Transverse colon (tissue), 4 donors: ENCODE measurements at places on chromosomes 7 and 10.
A peak's percentile ranks its signal among the peaks of the same experiment; 100 is the strongest.

GRCh38 chr7:68684246-68684839 lies 913.9 kb upstream of the AUTS2 start:
- DNase-seq, result no peak

- DNase-seq, result peak; percentile 78
Measured at GRCh38 chr7:120996333-120996987, 7.9 kb downstream of the CPED1 start.

DNA sequence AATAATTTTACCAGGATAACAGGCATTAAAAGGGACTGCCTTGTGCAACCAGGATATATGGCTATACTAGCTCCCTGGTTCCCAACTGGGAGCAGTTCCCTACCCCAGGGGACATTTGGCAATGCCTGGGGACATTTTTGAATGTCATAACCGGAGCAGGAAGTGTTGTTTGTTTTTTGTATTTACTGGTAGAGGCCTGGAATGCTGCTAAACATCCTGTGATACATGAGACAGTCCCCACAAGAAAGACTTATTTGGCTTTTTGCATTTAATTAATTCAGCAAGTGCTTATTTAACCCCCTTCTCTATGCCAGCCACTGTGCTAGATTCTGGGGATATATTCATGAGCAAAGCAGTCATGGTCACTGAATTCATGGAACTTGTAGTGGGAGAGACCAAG lies 181.2 kb downstream of the BBS9 start:
- no peak for DNase-seq

- DNase-seq, result no peak
Measured at GRCh38 chr7:80584778-80585177, 53.7 kb upstream of the CD36 start.

- DNase-seq, result no peak
Measured at GRCh38 chr7:38321515-38321944, 48.1 kb upstream of the TARP start.

DNA sequence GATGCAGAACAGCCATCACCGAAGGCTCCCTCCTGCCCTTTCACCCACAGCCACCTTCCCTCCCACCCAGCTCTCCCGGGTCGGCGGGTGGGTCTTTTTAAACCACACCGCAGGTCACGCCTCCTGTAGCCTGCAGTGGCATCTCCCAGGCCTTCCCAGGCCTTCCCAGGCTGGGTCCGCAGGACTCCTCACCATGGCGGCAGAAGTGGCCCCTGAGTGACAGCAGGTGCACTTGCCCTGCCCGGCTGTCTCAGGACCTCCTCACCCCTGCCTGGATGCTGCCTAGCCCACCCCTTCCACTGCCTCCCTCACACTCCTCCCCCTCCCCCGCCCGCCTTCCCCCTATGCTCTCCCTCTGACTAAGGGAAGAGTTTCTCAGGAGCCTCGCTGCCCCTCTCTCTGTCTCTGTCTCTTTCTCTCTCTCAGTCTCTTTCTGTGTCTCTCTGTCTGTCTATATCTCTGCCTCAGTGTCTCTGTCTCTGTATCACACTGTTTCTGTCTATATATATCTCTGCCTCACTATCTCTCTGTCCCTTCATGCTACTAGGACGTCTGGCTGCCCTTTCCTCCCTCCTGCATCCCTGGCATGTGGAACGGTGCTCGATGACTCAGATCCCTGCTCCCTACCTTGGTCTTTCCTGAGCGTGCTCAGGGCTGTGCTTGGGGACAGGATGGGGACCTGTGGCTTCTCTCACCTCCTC lies 57.5 kb downstream of the GLRX3 start:
- DNase-seq, result no peak

DNA sequence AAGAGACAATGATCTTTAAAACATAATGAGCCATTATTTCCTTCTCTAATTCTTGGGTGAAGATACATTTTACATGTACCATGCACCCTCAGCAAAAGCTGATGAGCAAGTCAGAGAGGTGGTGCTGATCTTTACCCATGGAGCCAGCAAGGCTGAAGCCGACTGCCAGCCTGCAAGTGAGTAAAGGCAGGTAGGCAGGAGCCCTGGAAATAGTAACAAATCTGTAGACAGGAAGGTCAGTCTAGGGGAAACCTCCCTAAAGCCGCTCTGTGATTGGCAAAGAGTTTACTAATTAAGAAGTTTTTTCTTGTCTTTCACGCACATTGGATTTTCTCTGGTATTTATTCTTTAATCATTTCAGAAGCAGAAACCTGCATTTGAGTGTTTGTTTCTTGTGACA lies 67.9 kb downstream of the PRKCQ start:
- no peak for DNase-seq

GRCh38 chr10:59627366-59628018 lies 82.2 kb downstream of the SLC16A9 start:
- DNase-seq, result no peak
